GM23338 (cell line): ENCODE measurements at places on chromosomes 2 and 18. TPM values are rescaled to one million over a fixed set of nuclear protein-coding genes. Genes with fewer than 3 reads are reported as not detected.

CRYBA2 gene
- polyA plus RNA-seq: not detected in 2 replicates

MATN3 gene
- 4.4 and 4.6 TPM in 2 replicates for polyA plus RNA-seq

PTPRN gene
- 4.8 and 5.1 TPM in 2 replicates for polyA plus RNA-seq

CD8B2 gene
- 0.06 TPM in 1 of 2 replicates, not detected in the other for polyA plus RNA-seq

ERFE gene
- 0.61 and 1.0 TPM in 2 replicates for polyA plus RNA-seq

CTIF gene
- 6.3 and 8.6 TPM in 2 replicates for polyA plus RNA-seq

TAF4B gene
- polyA plus RNA-seq: 8.1 and 9.4 TPM in 2 replicates

RAMP1 gene
- 1.7 and 1.8 TPM in 2 replicates for polyA plus RNA-seq
